Naive B cell (primary cell): ENCODE measurements at places on chromosomes 4 and X. TPM values are rescaled to one million over a fixed set of nuclear protein-coding genes. Genes with fewer than 3 reads are reported as not detected.

- H3K27ac ChIP-seq = no peak overlapping the region
- DNase-seq = no peak
- no peak overlapping the region for H3K4me3 ChIP-seq
- no peaks in the 10 kb centered on the region for H3K4me1 ChIP-seq
- H3K27me3 ChIP-seq = peaks cover 79% of the 10 kb centered on the region
These were observed 50.4 kb downstream of the DCTD start for GRCh38 chr4:182866746-182867145.

Gene SPANXN4
- not detected for polyA plus RNA-seq

DNA sequence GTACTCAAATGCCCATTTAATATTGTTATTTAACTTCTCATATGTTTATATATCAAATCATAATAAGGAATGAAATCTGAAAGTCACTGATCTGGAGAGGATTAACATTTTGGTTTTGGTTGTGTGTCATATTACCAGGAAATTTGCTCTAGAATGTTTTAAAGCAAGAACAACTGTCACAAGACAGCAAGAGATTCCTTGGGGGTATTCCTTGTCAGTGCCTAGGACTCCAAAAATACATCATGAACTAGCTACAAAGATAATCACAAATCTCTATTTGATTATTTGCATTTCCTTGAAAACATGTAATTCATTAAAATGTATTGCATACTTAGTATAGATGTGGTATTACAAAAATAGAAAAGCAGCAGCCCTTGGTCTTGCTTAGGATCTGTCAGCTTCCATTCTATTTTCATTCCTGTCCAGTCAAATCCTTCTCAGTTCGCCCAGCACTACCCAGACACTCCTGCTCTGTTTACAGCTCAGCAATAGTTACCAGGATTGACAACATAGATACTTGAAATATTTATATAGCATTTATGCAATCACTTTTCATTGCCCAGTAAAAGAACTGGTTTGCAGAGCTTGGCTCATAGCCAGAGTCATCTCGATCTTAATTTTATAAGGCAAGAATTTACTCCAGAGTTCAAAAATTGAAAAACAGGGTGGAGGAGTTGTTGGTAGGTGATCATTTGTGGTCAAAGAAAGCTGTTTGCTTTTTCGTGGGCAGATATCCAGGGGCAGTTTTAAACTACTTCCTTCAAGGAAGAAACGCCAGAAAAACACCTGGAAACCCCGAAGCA lies 9.2 kb upstream of the BMP3 start:
- H3K36me3 ChIP-seq = no peaks in the 10 kb centered on the region
- H3K27ac ChIP-seq = no peak overlapping the region
- H3K27me3 ChIP-seq = peaks cover 23% of the 10 kb centered on the region
- H3K4me3 ChIP-seq = no peak overlapping the region
- no peaks in the 10 kb centered on the region for H3K4me1 ChIP-seq
- DNase-seq = no peak

Gene MGARP
- 1.0 TPM for polyA plus RNA-seq

DNA sequence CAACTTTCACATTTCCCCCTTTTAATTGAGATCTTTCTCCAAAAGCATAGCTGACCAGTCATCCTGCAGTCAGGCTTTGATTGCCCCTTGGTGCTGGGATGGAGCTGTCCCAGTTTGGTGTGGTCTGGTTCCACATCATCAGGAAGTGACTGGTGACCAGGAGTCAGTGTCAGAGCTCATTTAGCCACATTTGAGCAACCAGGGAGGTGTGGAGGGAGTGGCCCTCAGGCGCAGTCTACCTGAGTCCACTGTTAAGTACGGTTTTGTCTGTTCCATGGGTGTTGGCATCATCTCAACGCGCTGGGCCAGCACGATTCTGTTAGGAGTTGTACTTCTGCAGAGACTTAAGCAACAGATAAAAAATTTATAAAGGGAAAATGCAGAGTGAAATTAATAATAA lies 52.6 kb downstream of the RGS12 start:
- DNase-seq = no peak
- H3K27me3 ChIP-seq = no peaks in the 10 kb centered on the region
- no peaks in the 10 kb centered on the region for H3K36me3 ChIP-seq
- H3K4me1 ChIP-seq = no peaks in the 10 kb centered on the region
- no peak overlapping the region for H3K4me3 ChIP-seq

Gene MAGEA12
- polyA plus RNA-seq = not detected

- no peak overlapping the region for H3K4me3 ChIP-seq
- H3K4me1 ChIP-seq = peaks cover 4% of the 10 kb centered on the region
- H3K27ac ChIP-seq = no peak overlapping the region
- DNase-seq = no peak
- peaks cover 35% of the 10 kb centered on the region for H3K36me3 ChIP-seq
These were observed 20.3 kb downstream of the ANXA5 start for GRCh38 chr4:121676345-121677075.

Gene DMP1
- polyA plus RNA-seq = not detected

DNA sequence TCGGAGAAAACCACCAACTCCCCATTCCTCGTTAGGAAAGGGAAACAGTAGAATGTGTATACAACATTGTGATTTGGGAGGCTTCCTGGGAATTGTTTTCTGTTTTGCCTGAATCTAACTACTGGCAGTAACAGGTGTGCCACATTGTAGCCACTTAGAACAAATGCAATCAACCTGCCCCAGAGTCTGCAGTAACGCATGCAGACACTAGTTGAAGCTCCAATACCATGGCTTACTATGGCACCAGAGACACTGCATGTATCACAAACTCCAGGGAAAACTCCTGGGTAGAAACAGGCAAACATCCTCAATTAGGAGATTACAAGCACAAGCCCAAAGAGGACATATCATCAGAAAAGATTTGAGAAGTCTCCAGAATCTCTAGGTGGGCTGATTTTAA lies 154.2 kb upstream of the NEIL3 start:
- H3K36me3 ChIP-seq = no peaks in the 10 kb centered on the region
- no peak overlapping the region for H3K4me3 ChIP-seq
- no peaks in the 10 kb centered on the region for H3K4me1 ChIP-seq
- H3K27ac ChIP-seq = no peak overlapping the region
- no peak for DNase-seq
- no peaks in the 10 kb centered on the region for H3K27me3 ChIP-seq

DNA sequence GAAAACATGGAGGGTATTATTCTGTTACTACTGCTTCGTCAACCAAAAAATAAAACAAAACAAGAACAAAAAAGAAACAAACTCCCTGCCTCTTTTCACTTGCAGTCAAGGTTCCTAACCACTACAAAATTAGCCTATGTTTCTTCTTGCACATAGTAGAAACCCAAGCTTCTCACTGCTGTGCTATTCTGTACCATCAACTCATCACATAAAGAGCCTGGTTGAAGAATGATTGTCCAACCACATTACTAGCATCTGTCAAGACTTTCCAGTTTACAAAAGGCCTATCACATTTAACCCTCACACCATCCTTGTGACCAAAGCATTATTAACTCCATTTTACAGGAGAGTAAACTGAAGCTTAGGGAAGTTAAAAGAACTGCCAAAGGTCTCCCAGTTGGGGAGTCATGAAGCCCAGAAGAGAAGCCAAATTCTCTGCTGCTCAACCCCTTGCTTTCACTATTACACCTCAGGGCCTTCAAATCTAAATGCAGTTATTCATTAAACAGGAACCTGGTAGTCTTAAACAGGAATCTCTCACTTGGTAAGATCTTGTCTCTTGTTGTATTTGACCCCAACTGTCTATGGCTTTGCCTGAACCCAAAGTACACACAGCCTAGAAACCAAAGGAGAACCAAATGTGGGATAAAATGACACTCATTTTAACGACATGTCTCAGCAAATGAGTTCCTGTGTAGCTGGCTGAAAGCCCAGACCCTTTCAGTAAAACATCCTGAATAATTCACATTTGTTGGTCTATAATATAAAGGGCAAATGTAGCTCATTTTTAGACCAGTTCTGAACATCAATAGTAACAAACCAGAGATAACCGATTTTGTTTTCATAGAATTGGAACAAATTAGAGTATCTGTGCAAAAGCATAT lies 8.6 kb downstream of the F9 start:
- H3K4me3 ChIP-seq = no peak overlapping the region
- H3K36me3 ChIP-seq = no peaks in the 10 kb centered on the region
- H3K27me3 ChIP-seq = no peaks in the 10 kb centered on the region
- no peaks in the 10 kb centered on the region for H3K4me1 ChIP-seq

DNA sequence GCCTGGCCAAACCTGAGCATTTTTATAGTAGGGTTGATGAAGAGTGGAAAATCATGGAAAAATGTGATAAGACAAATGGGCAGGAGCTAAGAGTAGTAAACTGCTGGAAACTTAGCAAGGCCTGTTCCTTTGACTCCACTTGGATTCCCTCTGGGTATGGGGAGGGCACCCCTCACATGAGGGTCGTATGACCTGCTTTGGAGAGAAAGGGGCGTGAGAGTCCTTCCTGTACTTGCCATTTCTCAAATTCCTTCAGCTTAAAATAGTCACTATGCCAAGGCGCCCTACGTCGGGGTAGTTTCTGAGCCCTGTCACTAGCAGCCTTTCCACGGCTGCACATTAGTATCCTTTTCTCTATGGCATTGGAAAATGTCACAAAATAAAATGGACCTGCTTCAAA lies 49.1 kb downstream of the GPRIN3 start:
- DNase-seq = no peak
- H3K27ac ChIP-seq = no peak overlapping the region
- peaks cover 3% of the 10 kb centered on the region for H3K4me1 ChIP-seq
- peaks cover 15% of the 10 kb centered on the region for H3K27me3 ChIP-seq
- no peaks in the 10 kb centered on the region for H3K36me3 ChIP-seq
- H3K4me3 ChIP-seq = no peak overlapping the region
